Regular cardiac myocyte (primary cell): ENCODE measurements at places on chromosomes 1 and 21. TPM values are rescaled to one million over a fixed set of nuclear protein-coding genes. Genes with fewer than 3 reads are reported as not detected.

EPHB2 gene
- 1.2 and 2.3 TPM in 2 replicates for total RNA-seq

FTCD gene
- 0.19 and 0.28 TPM in 2 replicates for total RNA-seq

LCE2B gene
- total RNA-seq = not detected in 2 replicates

PTPRC gene
- 0.28 and 0.58 TPM in 2 replicates for total RNA-seq

C4BPA gene
- not detected in 2 replicates for total RNA-seq

F13B gene
- total RNA-seq = under 0.01 TPM in 1 of 2 replicates, not detected in the other

HCRTR1 gene
- total RNA-seq = under 0.01 TPM in 1 of 2 replicates, not detected in the other

LYPD8 gene
- 0.28 TPM in 1 of 2 replicates, not detected in the other for total RNA-seq

CACNA1E gene
- under 0.01 TPM in 1 of 2 replicates, not detected in the other for total RNA-seq

NR0B2 gene
- total RNA-seq = not detected in 2 replicates

TMEM59 gene
- 200 and 645 TPM in 2 replicates for total RNA-seq

FBLIM1 gene
- total RNA-seq = 76.7 and 77.0 TPM in 2 replicates

TEDDM1 gene
- total RNA-seq = not detected in 2 replicates

NEK2 gene
- total RNA-seq = 6.8 and 43.3 TPM in 2 replicates

NPPB gene
- total RNA-seq = 11.5 and 45.9 TPM in 2 replicates

MX2 gene
- total RNA-seq = 2.9 and 4.2 TPM in 2 replicates

GPR25 gene
- total RNA-seq = not detected in 2 replicates

SH3BGRL3 gene
- total RNA-seq = 20.9 and 22.8 TPM in 2 replicates

LMOD1 gene
- total RNA-seq = 3.1 and 25.7 TPM in 2 replicates

CLCA4 gene
- not detected in 2 replicates for total RNA-seq

DENND2D gene
- 2.1 and 10.7 TPM in 2 replicates for total RNA-seq

BCL2L15 gene
- under 0.01 TPM in 2 replicates for total RNA-seq

FCRL2 gene
- not detected in 2 replicates for total RNA-seq

FPGT gene
- 17.3 and 23.4 TPM in 2 replicates for total RNA-seq

NBPF6 gene
- not detected in 2 replicates for total RNA-seq

ZBTB40 gene
- 9.6 and 11.5 TPM in 2 replicates for total RNA-seq

FAM3B gene
- total RNA-seq = 0.28 TPM in 1 of 2 replicates, not detected in the other

S100A1 gene
- total RNA-seq = not detected in 2 replicates

KCNC4 gene
- 5.1 and 6.3 TPM in 2 replicates for total RNA-seq

SLC22A15 gene
- 1.3 and 10.1 TPM in 2 replicates for total RNA-seq

RASSF5 gene
- total RNA-seq = 0.38 and 2.5 TPM in 2 replicates

USP25 gene
- 21.9 and 34.1 TPM in 2 replicates for total RNA-seq
